ENCODE measurements at places on chromosomes 6 and 20.

GRCh38 chr20:53579581-53580375 is 13.9 kb downstream of the ZNF217 start:
- DNase-seq = no peak

DNA sequence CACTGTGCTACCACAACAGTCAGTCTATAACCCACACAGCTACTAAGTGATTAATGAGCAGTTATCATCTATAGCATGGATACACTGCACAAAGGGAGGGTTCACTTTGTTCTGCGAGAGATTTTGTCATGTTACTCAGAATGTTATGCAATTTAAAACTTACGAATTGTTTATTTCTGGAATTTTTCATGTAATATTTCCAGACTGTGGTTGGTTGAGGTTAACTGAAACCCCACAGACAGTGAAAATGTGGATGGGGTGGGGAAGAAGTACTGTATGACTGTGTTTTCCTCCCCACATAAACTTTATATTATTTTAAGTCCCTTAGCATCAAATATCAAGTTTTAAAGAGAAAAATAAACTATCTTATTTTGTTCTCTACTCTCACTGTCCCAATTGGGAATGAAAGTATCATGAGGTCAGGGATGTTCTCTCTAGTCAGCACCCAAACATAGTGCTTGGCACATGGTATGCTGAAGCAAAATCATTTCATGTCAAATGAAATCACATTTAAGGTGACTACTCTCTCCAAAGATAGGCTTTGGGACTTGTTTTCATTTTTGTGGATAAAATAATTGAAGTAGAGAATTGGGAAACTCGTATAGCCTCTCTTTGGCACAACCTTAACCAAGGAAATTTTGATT is 25.4 kb downstream of the DOP1A start:
- no peak for DNase-seq

GRCh38 chr6:112349636-112349934 is 2.5 kb downstream of the RFPL4B start:
- no peak for DNase-seq

DNA sequence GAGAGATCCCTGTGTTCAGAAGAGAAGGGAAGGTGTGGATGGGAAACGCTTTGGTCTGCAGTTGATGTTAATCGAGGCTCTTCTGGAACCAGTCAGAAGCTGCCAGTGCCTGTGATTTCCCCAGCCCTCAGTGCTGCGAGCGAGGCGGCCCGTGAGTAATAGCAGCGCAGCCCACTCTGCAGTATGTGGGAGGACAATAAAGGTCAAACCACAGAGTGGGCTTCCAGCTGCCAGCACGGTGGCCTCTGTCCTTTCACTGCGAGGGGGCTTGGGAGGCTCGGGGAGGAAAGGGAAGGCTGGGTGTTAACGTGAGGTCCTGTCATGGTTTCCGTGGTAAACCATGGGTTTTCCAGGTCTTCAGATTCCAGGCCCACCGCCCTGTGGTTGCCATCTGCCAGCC is 32.3 kb upstream of the TAGAP start:
- DNase-seq = no peak

DNA sequence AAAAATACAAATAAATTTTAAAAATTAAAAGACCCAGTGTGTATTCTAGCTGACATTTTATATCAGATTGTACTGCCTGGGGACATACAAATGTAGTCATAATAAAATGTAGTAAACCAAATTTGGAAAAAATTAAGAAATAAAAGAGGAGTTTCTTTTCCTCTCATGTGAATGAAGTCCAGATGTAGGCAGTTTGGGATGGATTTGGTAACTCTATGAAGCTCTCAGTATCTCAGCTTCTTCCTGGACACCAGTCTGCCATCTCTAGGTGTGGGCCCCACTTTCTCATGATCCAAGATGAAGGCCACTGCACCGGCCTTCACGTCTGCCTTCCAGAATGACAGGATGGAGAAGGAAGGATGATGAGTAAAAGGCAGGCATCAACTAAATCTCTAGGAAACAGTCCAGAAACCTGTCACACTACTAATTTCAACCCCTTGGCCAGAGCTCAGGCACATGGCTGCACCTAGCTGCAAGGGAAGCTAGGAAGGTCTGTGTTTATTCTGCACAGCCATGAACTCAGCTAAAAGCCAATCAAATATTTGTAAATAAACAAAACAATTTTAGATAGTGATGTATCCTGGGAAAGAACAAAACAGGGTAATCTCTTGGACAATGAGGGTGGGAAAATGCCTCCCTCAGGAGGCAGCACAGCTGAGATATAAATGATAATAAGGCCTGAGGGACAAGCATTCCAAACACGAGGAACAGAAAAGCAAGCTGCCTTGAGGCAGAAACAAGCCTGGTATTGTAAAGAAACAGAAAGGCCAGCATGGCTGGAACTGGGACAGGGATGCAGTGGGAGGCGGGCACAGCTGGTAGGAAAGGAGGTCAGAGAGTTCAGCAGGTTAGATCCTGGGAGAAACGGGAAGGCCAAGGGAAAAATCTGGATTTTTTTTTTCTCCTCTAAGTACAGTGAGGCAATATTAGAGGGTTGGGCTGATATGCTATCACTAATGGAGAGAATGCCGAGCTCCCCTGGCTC is 88.5 kb upstream of the PTPN1 start:
- no peak for DNase-seq

DNA sequence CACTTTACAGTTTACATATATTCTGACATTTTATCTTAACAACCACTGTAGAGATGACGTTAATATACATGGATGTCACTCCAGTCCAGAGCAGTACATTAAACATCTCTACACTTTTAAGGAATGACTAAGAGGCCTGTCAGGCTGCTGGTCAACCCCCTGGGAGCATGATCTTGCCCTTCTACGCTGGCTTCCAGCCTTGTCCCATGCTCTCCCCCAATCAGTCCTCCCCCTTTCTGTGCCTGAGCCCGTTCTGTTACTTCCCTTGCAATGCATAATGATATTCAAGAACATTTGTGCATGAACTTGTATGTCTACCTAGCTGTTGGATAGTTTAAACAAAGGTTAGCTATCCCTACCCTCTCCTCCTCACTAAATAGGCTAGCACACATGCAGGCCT is 40.5 kb upstream of the PLCB4 start:
- DNase-seq = no peak

DNA sequence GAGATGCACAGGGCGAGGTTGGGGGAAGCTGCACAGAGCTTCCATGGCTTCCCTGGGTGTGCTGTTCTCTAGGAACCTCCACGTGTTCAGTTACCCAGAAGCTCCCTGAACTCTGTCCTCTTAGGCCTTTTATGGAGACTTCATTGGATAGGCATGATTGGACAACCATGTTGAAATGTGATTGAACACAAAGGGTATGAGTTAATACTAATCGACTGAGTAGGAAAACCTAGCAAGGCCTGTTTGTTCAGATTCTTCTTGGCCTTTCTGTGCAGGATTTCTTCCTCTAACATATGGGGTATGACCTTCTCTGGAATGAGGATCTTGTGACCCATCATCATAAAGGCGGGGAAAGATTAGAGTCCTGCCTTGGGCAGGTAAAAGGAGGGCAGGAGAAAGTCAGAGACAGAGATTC is 70.7 kb upstream of the SMIM29 start:
- no peak for DNase-seq

- DNase-seq = peak; percentile 50
Measured at GRCh38 chr20:44745598-44746366, at the start of gene KCNK15. KCNK15 (plus strand) TSS chr20:44745865; CDS start chr20:44745911, 46 bp downstream.

DNA sequence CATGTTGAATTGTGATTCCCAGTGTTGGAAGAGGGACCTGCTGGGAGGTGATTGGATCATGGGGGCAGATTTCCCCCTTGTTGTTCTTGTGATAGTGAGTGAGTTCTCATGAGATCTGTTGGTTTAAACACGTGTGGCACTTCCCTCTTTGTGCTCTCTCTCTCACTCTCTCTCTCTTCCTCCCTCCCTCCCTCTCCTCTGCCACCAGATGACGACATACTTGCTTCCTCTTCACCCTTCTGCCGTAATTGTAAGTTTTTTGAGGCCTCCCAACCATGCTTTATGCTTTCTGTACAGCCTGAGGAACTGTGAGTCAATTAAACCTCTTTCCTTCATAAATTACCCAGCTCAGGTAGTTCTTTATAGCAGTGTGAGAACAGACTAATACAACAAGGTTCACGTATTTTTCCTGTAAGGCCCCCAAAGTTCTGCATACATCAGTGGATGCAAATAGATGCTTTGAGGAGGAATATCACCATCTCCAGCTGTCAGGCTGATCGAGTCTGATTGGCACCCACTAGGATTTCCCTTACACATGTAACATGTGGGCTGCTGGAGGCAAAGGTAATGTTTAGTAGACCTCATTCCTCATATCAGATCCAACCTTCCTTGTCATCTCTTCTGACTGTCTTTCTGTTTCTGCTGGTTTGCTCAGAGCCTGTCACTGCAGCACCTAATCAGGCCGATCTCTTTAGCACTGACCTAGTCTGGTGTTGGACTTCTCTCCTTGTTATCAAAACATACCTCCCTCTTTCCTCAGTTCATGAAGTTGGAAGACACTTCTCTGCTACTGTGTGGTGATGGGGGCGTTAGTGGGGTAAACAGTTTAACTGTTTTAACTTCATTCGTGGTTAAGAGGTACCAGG is 54.3 kb upstream of the BACH2 start:
- DNase-seq = no peak

DNA sequence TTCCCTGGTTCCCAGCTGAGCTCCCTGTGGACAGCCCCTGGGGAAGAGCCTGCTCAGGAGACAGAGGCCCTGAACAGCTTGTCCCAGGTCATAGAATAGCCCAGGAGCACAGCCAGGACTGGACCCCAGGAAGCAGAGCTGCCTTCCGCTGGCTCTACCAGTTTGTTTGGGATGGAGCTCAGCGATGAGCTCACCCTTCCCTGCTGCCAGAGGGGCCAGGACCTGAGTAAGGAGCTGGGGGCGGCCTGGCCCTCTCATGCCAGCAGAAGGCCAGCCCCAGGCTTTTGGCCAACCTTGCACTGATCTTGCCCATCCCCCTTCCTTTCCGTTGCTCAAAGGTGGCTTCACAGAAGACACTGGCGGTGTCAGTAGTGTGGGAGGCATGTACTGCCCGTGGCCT is 17.5 kb downstream of the MMP24OS start:
- no peak for DNase-seq

DNA sequence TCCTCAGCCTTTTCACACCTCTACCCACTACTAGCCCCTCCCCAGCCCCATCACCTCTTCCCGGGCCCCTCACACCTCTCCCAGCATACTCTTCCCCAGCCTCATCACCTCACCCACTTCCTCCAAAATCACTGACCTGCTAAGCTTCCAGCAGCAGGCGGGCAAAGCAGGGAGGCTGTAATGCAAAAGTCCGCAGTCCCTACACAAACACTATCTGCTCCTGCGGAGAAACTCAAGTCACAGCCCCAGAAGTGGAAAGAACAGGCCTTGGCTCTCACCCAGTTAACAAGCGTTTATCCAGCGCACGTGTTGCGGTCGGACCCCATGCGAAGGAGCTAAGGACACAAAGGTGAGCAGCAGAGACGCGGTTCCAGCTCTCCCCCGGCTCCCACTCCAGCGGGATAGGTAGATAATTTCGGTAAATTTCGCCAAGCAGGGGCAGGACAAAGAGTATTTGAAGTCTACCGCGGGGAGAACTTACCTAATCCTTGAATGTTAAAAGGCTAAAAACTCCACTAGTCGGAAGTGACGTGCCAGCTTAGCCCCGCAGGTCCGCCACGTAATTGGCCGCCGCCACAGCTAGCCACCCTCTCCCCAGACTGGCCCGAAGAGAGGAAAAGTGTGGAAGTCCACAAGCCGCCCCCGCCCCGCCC is 728 bp upstream of the TRIM39 start:
- no peak for DNase-seq

DNA sequence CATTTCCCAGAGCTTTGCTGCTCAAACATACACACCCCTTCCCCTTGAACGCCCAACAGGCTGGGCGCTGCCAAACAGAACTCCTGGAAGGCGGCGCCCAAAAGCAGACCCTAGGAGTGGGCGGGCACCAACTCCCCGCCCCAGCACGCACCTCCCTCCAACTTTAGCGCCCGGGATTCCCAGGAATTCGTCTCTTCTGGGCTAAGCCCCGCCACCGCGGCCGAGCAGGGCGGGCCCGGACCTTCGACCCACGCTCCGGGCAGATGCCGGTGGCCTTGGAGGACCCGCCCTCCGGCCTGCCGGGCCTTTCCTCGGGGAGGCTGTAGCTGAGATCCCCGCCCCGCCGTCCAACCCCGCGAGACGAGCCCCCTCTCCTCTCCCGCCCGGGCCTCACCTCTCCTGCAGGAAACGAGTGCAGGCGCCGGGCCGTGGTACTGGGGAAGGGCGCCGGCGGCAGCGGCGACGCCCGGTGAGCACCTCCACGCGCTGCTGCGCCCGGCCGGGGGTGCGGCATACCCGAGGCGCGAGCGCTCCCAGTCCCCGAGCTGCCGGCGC is 659 bp downstream of the MCUR1 start:
- peak; percentile 57 for DNase-seq

DNA sequence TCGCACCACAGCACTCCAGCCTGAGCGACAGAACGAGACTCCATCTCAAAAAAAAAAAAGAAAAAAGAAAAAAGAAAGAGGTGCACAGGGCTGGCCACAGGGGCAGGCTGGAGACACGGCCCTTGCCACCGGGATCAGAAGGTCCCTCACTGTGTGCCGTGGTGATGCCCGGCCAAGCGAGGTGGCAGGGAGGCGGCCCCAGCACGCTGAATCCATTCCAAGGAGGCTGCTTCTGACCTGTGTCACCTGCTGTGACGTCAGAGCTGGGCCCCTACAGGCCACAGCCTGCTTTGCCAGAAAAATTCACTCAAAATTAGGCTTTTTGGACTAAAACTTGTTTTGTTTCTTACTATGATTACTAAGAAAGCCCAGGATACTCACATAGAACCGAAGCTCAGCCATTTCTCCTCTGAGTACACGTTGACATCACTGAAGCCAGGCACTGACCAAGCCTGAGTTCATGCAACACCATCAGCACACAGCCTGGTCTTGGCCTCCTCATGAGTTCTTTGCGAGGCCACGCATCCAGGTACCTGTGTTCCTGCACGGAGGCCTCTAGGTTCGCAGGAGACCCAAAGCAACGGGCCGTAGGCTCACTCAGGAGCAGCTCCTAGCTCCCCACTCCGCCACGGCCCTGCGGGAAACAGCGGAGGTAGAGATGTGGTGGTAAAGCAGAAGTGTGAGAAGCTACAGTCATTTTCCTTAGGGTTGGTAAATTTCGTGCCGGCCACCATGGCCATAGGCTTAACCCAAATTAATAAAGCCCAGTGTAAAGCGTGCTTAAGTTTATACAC is 67.8 kb downstream of the THBS2 start:
- no peak for DNase-seq

GRCh38 chr20:8296536-8296935 is 164.5 kb downstream of the PLCB1 start:
- DNase-seq = no peak

DNA sequence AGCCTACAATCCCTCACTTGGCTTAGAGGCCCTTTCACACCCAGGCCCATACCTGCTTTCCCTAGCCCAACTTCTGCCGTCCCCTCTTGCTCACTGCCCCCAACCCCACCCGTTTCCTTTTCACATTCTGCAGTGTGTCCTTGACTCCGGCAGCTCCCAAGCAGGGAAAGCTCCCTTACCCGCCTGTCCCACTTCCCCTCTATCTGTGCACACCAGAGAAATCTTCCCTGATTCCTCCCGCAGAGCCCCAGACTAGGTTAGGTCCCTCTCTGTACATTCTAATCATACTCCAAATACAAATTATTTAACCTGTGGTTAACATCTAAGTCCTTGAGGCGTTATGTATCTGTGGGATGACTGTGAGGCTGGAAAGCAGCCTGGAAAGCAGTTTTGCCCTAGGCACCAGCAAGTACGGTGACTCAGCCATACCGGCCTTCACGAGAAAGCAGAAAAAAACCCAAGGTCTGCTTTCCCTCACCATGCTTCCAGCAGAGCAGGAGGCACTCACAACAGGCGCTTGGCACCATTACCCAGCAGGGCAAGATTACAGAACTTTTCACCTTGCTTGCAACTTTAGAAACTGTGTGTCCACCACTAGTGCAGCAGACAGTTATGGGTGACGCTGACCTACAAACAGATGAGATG is 22.3 kb downstream of the ELOVL5 start:
- peak; percentile 44 for DNase-seq

Data from heart right ventricle (tissue), 16 donors.